GM12878 (cell line): ENCODE measurements at places on chromosomes 5 and 9. TPM values are rescaled to one million over a fixed set of nuclear protein-coding genes. Genes with fewer than 3 reads are reported as not detected.

- DNase-seq = no peak
Measured at GRCh38 chr9:82117026-82117811, 128.6 kb downstream of the SPATA31D1 start.

GRCh38 chr9:37953775-37954437 lies 50.0 kb upstream of the SLC25A51 start:
- peak; percentile 80 for DNase-seq

DNA sequence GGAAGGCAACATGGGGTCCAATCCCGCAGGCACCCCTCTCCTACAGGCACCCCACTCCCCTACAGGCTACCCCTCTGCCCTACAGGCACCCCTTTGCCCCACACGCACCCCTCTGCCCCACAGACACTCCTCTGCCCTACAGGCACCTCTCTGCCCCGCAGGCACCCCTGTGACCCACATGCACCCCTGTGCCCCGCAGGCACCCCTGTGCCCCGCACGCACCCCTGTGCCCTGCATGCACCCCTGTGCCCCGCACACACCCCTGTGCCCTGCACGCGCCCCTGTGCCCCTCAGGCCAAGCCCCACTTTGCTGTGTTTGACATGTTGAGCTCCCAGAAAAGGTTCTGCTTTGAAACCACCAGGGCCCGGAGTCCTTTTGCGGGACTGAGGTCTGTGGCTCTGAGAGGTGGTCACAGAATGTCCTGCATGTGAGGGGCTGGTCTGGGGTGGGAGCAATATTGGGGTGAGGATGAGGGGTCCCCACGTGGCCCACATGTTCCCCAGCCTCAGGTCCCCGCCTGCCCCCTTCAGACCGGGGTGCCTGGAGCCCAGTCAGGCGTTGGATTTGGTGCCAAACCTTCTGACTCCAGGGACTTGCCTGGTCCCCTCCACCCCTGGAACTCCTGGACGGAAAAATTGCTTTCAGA lies 616 bp upstream of the QRFP start:
- no peak for DNase-seq

- DNase-seq = no peak
Measured at GRCh38 chr9:126709241-126709640, 95.5 kb downstream of the LMX1B start.

GRCh38 chr5:61263072-61263471 lies 69.0 kb upstream of the ZSWIM6 start:
- DNase-seq = no peak

DNA sequence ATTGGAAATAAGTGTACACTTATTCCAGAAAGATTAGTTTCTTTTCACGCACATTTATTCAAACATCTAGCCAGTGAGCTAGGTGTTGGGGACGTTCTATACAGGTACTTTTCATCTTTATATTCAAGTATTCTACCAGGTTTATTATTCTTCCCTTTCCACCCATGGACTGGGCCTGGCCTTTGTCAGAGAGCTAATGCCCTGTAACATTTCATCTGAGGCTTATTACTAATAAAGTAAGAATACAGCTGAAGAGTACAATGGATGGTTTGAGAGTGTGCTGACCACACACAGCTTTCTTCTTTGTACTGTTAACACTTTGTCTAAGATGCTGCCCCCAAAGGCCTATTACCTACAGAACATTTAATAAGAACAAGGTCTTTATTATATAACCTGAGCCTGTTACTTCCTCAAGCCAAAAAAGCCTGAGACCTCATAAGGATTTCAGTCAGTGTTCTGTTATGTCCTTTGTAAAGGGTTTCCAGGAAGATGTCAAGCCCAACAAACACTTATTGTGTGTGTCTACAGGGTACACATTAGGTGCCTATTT lies 93.5 kb downstream of the ZNF608 start:
- DNase-seq = no peak

- no peak for DNase-seq
Measured at GRCh38 chr5:59537961-59538749, 355.4 kb downstream of the PDE4D start.

DNA sequence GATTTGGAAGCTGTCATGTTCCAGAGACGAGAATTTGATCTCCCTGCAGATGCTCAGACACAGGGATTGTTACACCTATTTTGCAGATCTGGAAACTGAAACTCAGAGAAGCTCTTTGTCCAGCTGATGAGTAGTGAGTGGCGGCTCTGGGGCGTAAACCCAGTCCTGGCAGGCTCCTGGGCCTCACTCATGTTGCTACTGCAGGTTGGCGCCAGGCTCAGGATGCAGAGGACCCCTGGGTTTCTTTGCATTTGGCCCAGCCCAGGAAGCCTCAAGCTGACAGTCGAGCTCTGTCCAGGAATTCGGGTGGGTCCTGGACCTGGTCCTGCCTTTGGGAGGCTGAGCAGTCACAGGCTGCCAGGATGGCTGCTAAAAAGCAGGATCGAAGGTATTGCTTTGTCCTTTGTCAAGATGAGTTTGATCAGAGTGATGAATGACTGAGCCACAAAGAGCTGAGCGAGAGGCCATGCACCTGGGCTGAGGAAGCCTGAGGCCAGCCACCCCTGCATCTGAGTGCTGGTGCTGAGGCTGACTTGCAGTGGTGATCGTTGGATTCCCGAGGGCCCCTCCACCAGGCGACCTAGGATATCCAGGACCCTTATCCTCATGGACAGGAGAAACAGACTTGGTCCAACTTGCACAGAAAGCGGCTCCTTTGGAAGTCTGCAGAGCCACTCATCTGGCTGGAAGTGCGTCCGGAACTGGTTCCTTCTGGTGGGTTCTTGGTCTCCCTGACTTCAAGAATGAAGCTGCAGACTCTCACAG lies 8.3 kb upstream of the RNF130 start:
- DNase-seq = no peak

- no peak for DNase-seq
Measured at GRCh38 chr9:33466565-33467495, 6.9 kb downstream of the NOL6 start.

- no peak for DNase-seq
Measured at GRCh38 chr5:75536147-75536546, 24.5 kb downstream of the POLK start.

- DNase-seq = no peak
Measured at GRCh38 chr5:27491047-27491446, 452.7 kb upstream of the CDH9 start.

DNA sequence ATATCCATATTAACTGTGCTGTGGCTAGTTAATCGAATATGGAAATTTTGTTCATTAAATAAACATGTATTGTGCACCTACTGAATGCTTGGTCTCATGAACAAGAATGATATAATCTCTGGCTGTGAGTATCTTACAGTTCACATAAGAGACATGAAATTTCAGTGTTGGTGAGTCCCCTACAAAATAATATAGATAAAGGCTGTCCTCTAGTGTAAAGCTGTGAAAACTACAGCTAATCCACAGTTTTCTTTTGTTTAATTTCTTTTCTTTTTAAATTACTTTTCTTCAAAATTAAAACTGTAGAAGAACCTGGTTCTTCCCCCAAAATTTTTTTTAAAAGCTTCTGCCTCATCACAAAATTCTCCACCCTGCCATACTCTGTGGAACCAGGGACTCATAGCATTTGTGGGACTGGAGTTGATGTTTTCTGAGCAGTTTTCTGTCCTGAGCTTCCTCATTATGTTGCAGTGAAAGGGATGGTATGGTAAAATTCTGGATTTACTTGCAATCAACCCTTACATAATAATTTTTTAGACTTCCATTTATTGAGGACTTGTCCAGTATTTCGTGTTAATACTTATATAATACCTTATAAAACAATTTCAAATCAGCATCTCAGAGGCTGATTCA lies 135.0 kb downstream of the STK32A start:
- DNase-seq = no peak

DNA sequence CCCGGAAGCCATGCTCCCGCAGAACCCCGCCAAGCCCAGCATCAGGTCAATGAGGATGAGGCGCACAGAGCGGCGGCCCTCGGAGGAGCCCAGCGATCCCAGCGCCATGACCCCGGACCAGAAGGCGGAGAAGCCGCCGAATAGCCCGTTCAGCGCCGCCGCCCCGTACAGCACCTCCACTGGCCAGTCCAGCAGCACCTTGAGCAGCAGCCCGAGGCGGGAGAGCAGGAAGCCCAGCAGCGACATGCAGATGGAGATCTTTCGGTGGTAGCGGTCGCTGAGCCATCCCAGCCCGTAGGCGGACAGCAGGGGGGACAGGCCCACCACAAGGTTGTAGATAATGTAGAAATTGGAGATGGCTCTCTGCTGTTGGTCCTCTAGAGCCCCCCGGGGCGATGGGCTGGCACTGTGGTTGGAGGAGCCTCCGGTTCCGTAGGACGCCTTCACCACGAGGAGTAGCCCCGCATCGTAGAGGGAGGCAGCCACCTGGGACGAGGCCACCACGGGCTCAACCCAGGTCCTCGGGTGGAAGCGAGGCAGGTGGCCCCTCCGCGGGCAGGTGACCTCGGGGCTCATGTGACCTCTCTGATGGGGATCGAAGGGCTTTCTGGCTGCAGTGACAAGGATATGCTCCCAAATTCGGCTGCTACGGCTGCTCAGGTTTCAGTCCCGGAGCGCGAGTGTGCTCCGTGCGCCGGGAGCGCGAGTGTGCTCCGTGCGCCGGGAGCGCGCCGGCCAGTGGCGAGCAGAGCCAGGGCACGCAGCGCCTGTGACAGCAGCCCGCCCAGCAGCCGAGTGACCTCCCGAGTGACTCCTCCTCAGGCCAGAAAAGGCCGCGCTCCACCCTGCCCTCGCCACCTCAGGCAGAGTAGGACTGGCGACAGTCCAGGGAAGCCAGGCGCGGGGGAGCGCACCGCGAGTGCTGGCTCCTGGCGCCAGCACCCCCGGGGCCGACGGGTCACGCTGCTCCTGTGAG lies at the start of gene SLC46A2:
Gene SLC46A2, minus strand, starts transcription at position 771 of the 976 bp plus-strand sequence. Its CDS starts 195 bp downstream, at position 576.
- no peak for DNase-seq

- DNase-seq = no peak
Measured at GRCh38 chr9:2923766-2924379, 80.0 kb upstream of the PUM3 start.

GRCh38 chr5:139389701-139390638 lies at the start of gene MZB1:
MZB1 (minus strand) TSS chr5:139389913; CDS start chr5:139389856, 57 bp downstream.
- peak; percentile 95 for DNase-seq

DNA sequence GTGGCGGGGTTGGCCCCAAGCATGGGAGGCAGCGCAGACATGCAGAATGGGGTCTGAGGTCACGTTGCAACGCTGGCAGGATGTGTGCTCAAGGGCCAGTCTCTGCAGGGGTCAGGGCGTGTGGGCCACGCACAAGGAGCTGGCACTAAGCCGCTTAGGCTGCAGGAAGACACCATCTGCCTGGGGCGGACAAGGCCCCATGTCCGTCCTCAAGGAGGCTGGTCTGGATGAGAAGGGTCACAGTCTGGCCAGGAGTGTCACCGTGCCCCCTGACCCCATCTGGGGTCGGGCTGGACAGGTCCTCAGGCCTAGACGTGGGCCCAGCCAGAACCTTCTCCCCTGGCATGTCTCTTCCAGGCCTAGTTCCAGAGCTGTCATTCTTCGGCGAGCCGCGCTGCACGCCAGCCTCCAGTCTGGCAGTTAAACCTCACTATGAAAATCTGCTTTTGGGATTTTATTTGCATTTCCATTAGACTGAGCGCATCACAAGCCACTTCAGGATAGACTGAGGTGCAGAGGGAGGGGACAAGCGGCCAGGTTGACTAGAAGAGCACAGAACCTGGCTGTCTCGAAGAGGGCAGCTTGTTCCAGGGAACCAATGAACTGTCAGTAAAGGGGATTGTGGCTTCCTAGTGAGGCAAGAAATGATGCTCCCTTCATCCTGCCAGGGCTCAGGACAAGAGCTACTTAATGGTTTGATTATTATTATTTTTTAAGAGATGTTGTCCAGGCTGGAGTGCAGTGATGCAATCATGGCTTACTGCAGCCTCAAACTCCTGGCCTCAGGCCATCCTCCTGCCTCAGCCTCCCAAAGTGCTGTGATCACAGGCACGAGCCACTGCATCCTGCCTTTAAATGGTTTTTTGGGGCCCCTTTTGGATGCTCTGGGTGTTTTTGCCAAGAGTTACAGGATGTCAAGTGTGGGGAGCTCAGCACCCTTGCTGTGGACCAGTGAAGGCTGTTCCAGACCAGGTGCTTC lies 4.3 kb downstream of the BRD3OS start:
- no peak for DNase-seq

GRCh38 chr9:78782858-78783257 lies 485.9 kb downstream of the PSAT1 start:
- DNase-seq = no peak

DNA sequence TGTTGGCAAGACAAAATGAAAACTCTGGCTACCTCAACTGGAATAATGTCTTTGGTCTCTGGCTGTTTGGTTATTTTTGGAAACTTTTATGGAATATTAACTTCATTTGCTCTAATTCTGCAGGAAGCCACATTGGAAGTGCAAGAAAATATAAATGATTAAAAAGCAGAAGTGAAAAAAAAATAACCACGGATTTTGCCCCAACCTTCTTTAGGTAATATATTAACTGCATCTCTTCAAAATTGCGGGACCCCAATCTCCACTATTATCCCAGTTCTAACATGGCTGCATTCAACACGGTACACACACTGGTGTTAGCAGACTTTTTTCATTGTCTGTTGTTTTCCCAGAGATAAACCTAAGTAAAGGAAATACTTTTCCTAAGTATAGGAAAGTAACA lies 23.0 kb downstream of the GLIS3 start:
- DNase-seq = no peak

DNA sequence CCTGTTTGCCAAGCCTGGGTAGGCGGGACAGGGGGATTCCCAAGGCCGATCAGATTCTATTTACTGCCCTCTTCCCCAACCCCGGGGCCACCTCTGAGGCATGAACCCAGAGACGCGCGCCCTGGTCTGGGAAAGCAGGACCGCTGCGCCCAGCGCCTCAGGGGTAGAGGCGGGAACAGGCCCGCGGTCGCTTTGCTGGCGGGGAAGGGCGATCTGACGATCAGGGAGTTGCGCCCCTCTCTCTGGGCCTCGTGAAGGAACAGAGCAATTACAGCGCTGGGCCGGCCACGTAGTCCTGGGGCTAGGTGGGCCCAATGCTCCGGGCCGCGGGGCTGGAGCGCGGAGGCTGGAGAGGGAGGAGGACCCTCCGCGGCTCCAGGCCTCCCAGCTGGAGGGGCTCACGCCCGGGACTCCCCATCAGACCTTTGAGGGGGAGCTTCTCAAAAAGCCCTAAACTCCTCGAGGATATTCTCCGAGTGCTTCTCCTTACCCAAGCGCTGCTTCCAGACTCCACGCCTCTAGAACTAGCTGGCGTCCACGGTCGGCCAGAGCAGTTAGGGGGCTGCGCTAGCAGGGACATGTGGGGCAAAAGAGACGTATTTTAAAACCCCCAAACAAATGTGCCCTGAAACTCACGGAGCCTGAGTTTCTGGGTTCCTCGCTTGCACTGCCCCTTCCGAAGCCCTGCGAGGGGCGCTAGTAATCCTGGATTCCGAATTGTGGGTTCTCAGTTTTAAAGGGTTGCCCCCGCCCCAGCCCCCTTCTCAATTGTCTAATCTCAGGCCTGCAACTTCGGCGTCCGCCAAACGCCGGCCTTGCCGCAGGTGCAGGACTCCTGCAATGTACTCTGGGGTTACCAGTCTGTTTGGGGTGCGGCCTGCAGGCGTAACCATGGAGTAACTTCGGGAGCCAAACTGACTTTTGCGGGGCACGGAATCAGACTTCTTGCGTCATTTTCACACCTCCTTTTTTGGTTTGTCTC lies 57.6 kb downstream of the TMEM174 start:
- DNase-seq = no peak

Gene TNFSF8
- not detected in 2 replicates for polyA plus RNA-seq

Gene IZUMO3
- not detected in 2 replicates for polyA plus RNA-seq

Gene GRHPR
- 151 and 154 TPM in 2 replicates for polyA plus RNA-seq

Gene FLT4
- not detected in 2 replicates for polyA plus RNA-seq

Gene TLR4
- 0.11 and 0.14 TPM in 2 replicates for polyA plus RNA-seq

Gene SEC24A
- polyA plus RNA-seq = 19.6 and 23.2 TPM in 2 replicates

Gene PPP3R2
- not detected in 2 replicates for polyA plus RNA-seq

Gene VCP
- 306 and 309 TPM in 2 replicates for polyA plus RNA-seq

Gene GDA
- not detected in 2 replicates for polyA plus RNA-seq

Gene TTC16
- not detected in 2 replicates for polyA plus RNA-seq

Gene HSPA5
- 495 and 506 TPM in 2 replicates for polyA plus RNA-seq

Gene CKS2
- polyA plus RNA-seq = 902 and 904 TPM in 2 replicates

Gene LECT2
- not detected in 2 replicates for polyA plus RNA-seq

Gene KCNMB1
- 2.2 and 2.5 TPM in 2 replicates for polyA plus RNA-seq

Gene TMEM252
- not detected in 2 replicates for polyA plus RNA-seq
